ENCODE measurements at places on chromosomes 13 and 19.

- no peak for DNase-seq
Measured at GRCh38 chr19:55831846-55832245, at the start of gene NLRP11. Gene NLRP11 (minus strand): TSS chr19:55831999. CDS start chr19:55818174, 13,825 bp downstream.

GRCh38 chr13:99895444-99896368 lies 75.9 kb downstream of the ZIC5 start:
- DNase-seq = no peak

GRCh38 chr19:8460516-8461298 lies 15.9 kb downstream of the HNRNPM start:
- DNase-seq = no peak

DNA sequence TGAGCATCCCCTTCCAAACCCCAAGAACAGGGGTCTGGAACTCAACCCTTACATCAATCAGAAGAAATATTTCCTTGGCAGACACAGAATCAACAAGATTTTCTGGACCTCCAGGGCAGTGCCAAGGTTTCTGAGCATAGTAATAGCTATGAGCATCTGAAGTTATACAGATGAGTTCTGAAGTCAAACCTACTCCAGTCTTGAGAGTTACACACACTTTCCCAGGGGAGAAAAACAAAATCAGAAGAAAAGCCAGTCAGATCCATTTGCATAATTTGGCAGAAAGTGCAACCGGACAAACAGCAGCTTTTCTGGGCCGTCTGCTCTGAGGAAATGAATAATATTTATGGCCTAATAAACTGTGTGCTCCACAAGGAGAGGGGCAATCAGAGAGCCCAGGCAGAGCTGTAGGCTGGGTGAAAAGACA lies 93.1 kb downstream of the KL start:
- DNase-seq = no peak

- no peak for DNase-seq
Measured at GRCh38 chr13:31896427-31896826, 135.1 kb upstream of the FRY start.

- DNase-seq = no peak
Measured at GRCh38 chr13:72316716-72317115, 410.7 kb downstream of the MZT1 start.

DNA sequence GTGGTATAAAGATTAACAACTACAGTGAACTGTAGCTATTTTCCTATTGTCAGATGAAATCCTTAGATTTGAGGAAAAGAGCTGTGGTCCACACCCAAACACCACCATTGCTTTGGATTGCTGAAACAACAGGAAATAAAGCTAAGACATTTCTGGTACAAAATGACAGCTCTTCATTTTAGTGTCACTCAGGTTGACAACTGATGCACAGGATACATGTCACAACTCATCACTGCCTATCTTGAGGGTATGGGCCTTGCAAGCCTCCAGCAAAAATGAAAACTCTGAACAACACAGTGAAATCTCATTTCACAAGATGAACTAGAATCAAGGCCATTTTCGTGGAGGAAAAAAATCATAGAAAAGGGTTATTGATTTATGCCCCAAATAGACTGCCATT lies 339.7 kb downstream of the ITGBL1 start:
- no peak for DNase-seq

- DNase-seq = no peak
Measured at GRCh38 chr19:6772028-6772865, at the start of gene VAV1. Gene VAV1 (plus strand): TSS chr19:6772708. CDS start chr19:6772808, 100 bp downstream.

- DNase-seq = no peak
Measured at GRCh38 chr13:62837895-62838294, 1422.2 kb upstream of the PCDH20 start.

GRCh38 chr19:45145270-45146189 lies 15.3 kb downstream of the NKPD1 start:
- no peak for DNase-seq

DNA sequence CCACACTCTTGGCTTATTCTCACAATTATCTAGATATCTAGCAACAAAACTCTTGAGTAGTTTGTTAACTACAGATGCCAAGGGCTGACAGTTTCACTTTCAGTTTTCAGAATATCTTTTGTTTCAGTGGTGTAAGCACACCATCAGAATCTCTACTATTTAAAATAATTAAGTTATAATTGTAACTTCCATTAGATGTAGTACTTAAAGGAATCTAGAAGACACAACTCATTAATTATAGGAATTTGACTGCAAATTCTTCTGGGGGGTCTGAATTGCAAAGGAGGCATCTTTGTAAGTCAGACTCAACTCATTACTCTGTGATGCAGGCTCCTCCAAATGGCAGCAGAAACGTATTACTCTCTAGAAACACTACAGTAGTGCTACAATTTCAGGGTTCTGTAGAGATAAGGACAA lies 44.9 kb upstream of the USPL1 start:
- DNase-seq = no peak

- DNase-seq = no peak
Measured at GRCh38 chr13:99307648-99308339, 595 bp upstream of the GPR183 start.

DNA sequence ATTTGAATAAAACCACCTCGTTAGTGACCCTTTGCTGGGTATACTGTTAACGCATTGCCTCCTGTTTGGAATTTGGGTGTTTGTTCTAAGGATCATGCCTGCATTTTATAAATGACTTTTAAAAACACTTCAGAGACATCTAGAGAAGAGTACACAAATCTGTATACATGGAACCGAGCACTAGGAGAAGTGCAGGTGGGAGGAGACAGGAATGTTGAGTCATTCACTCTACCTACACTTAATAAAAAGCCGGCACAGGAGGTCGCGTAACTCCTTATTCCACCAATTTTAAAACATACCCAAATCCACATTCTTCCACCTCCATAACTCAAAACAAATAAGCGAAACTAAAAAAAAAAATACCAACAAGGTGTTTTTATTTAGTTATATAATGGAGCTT lies 48.6 kb downstream of the FGF9 start:
- DNase-seq = no peak

DNA sequence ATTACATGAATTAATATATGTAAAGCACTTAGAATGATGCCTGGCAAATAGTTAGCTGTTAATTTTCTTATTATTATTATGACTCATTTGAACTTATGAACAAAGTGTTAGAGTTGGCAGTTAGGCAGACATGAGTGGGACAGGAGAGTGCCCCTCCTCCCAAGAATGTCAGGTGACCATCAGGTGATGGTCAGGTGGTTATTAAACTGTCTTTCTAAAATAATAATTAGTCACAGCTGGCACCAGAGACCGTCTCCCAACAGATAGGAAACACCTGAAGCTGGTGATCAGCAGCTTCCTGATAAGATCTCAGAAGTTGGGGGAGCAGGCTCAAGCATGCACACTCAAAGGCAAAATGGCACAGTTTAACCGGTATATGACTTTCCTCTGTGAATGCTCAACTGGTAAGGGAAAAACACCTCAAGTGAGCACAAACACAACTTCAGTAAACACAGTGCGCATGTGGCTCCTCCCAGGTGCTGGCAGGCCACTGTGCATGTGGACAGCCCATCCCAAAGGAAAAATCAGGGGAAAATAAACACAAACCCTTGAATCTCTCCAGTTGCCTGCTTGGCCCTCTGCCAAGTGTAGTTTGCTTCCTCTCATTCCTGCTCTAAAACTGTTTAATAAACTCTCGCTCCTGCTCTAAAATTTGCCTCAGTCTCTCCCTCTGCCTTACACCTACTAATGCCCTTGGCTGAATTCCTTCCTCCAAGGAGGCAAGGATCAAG lies 54.0 kb downstream of the FLT1 start:
- no peak for DNase-seq

DNA sequence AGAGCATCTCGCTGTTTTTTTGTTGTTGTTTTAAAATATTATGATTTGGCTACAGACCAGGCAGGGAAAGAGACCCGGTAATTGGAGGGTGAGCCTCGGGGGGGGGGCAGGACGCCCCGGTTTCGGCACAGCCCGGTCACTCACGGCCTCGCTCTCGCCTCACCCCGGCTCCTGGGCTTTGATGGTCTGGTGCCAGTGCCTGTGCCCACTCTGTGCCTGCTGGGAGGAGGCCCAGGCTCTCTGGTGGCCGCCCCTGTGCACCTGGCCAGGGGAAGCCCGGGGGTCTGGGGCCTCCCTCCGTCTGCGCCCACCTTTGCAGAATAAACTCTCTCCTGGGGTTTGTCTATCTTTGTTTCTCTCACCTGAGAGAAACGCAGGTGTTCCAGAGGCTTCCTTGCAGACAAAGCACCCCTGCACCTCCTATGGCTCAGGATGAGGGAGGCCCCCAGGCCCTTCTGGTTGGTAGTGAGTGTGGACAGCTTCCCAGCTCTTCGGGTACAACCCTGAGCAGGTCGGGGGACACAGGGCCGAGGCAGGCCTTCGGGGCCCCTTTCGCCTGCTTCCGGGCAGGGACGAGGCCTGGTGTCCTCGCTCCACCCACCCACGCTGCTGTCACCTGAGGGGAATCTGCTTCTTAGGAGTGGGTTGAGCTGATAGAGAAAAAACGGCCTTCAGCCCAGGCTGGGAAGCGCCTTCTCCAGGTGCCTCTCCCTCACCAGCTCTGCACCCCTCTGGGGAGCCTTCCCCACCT lies 183.3 kb downstream of the KDM4B start:
- DNase-seq = no peak

DNA sequence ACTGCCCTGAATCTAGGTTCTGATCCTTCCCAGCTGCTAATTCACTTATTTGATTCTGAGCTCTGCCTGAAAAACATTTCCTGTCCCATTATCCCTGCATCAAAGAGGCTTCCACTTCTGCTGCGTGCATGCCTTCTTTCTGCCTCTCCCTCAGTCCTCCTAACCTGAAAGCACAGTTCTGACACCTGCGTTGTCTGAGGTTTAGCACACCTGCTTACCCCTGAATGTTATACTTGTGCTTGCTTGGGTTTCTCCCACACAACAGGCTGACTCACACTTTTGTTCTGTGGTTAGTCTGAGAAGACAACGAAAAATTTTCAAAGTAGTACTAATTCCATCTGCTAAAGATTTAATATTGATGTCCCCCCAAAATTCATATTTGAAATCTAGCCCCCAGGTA lies 3.1 kb upstream of the SOHLH2 start:
- DNase-seq = no peak

GRCh38 chr13:101624981-101625380 lies 172.5 kb downstream of the ITGBL1 start:
- no peak for DNase-seq

DNA sequence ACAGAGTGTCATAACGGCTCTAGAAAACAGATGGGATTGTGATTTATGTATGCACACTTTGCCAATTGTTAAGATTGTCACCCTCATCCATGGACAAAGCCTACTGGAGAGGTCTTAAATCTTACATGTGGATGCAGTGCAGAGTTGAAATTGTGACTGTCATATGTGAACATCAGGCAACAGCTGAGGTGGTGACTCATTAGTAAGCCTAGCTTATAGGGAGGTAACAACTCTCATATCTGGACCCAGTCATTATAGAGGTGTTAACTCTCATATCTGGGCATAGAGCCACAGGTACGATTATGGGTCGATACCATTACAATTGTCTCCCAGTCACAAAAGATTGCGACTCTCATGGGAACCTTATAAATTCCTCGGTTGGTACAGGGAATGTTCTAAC lies 29.8 kb upstream of the ZNF254 start:
- no peak for DNase-seq

- DNase-seq = no peak
Measured at GRCh38 chr13:22091222-22091970, 420.5 kb downstream of the FGF9 start.

GRCh38 chr19:12859546-12859945 lies 21.2 kb downstream of the MAST1 start:
- no peak for DNase-seq

DNA sequence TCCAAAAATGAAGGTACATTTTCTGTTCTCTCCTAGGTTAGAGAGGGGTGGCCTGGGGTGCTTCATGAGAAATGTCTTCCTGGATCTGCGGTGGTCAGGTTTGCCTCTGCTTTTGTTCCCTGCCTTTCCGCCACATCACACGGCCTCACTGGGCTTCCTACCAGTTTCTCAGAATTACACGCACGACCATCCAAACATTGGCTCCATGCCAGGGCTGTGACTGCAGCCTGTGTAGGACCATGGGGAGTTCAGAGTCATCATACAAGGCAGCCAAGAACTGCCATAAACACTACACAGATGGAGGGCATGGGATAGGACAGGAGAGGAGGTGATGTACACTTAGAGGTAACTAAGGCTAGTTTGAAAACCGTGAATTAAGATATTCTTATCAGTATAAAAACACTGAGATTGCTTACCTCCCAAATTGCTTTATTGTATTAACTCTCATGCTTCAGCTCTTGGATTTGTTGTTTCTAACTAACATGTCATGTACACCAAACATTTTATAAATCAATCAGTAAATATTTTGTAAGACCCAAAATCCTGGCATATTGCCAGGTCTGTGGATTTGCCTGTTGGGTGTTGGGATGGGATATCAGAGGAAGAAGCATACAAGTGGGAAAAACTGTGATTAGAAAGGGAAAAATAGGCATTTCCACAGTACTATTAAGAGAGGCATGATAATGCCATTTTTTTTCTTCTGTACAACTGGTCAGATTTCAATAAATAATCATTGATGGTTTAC lies 45.2 kb downstream of the CDADC1 start:
- no peak for DNase-seq

DNA sequence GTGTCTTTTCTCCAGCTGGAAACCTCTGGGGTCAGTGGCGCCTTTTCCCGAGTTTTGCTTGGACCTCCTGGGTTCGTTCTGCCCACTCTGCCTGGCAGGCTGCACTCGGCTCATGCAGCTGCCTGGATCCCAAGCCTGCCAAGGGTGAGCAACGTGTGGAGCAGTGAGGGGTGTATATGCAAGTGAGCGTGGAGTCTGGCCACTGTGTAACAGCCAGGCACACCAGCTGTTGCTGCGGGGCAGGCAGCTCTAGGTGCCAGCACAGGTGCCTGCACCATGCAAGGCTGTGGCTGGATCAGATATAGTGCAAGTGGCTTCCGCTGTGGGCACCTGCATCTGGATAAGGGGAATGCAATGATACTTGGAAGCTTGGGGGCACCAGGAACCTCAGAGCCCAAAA lies 699.4 kb downstream of the SLITRK1 start:
- no peak for DNase-seq

GRCh38 chr13:72556945-72557344 lies 170.5 kb downstream of the MZT1 start:
- DNase-seq = no peak

DNA sequence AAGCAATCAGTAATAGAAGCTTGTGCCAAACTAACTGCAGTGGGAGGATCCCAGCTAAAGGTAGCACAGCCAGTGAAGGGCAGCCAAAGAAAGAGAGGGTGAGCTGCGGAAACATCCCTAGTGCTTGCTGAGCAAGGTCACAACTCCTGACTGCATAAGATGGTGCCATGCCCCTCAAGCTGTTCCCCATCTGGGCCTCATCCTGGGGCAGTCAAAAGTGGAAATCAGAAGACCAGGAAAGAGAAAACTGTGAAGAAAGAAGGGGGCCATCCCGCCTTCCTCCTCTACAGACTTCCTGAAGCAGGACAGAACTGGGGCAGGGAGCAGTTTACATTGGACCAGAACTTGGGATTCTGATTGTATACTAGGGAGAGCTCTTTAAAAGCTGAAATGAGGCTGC lies 159.2 kb downstream of the TNFSF13B start:
- no peak for DNase-seq

DNA sequence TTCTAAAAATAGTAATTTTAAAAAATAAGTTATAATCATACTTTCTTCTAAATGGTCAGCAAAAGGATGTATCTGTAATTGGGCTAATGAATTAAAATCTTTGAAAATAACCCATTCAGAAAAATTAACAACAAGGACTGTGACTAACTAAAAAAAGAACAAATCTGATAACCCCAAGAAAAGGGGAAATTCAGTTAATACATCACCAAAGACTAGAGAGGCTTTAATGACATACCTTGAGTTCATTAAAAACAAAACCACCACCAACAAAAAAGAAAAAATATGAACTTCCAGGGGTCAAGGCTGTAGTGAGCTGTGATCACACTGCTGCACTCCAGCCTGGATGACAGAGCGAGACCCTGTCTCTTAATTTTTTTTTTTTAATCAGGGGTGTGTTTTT lies 121.8 kb downstream of the TBC1D4 start:
- DNase-seq = no peak

Measured in H1 (cell line).